ENCODE measurements at places on chromosomes 16 and 17. TPM values are rescaled to one million over a fixed set of nuclear protein-coding genes. Genes with fewer than 3 reads are reported as not detected.
A peak's percentile ranks its signal among the peaks of the same experiment; 100 is the strongest.

Gene LGALS9
- 203 TPM for polyA plus RNA-seq

- H3K27ac ChIP-seq: no peak within 1 kb of the TSS
- no peaks in the 10 kb centered on the region for H3K36me3 ChIP-seq
- DNase-seq: peak; percentile 60
- H3K27me3 ChIP-seq: no peaks in the 10 kb centered on the region
These were observed at the start of gene PCGF2 for GRCh38 chr17:38748149-38748891. PCGF2 (minus strand) TSS chr17:38748336; CDS start chr17:38740402, 7,934 bp downstream.

DNA sequence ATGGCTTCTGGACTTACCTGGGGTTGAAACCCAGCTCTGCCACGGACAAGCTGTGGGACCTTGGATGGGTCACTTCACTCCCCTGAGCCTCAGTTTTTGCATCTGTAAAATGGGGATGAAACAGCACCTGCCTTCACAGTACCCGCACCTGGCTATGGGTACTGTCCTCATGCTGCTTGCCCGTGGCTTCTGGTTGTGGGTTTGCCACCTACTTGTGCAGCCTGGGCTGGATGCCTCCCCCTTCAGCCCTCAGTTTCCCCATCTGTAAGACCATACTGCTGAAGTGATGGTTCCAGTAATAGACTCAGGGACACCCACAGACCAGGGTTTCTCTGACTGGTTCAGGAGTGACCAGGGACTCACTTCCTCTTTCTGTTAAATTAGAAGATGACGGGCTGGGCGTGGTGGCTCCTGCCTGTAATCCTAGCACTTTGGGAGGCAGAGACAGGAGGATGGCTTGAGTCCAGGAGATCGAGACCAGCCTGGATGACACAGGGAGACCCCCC lies 9.4 kb downstream of the GLIS2 start:
- peak; percentile 50 for DNase-seq
- no peaks in the 10 kb centered on the region for H3K27me3 ChIP-seq
- no peak overlapping the region for H3K4me3 ChIP-seq
- H3K27ac ChIP-seq: no peak overlapping the region

Gene FBXO39
- polyA plus RNA-seq: 0.12 TPM

Gene USP22
- 74.3 TPM for polyA plus RNA-seq

All from B cell (primary cell).